ENCODE measurements at places on chromosomes 5 and 9.

GRCh38 chr9:35253075-35253474, 91.3 kb downstream of the UNC13B start:
- no peak for DNase-seq

- no peak for DNase-seq
Measured at GRCh38 chr9:124420991-124421543, 5.8 kb upstream of the PSMB7 start.

DNA sequence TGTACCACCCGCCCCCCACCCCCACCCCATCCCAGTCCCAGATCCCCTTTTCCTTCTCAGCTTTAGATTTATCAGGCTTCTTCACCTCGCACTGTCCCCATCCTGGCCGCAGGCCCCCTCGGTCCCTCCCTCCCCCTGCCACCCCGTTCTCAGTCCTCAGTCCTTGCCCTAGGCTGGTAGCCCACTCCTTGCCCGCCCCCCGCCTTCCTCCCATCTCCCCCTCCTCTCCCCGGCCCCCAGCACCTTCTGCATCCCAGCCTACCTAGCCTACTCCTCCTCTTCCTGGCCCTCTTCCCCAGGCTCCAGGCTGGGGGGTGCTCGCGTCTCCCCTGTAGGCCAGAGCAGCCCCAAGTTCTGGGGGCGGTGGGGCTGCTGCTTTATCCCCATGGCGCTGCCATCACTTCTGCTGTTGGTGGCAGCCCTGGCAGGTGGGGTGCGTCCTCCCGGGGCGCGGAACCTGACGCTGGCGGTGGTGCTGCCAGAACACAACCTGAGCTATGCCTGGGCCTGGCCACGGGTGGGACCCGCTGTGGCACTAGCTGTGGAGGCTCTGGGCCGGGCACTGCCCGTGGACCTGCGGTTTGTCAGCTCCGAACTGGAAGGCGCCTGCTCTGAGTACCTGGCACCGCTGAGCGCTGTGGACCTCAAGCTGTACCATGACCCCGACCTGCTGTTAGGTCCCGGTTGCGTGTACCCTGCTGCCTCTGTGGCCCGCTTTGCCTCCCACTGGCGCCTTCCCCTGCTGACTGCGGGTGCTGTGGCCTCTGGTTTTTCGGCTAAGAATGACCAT, 828 bp downstream of the NPR2 start:
- no peak for DNase-seq

- no peak for DNase-seq
Measured at GRCh38 chr5:158451203-158451992, 592.5 kb upstream of the CLINT1 start.

- no peak for DNase-seq
Measured at GRCh38 chr5:73592551-73592950, 27.0 kb downstream of the UTP15 start.

GRCh38 chr5:102306121-102306520, 10.0 kb upstream of the SLCO4C1 start:
- DNase-seq: no peak

DNA sequence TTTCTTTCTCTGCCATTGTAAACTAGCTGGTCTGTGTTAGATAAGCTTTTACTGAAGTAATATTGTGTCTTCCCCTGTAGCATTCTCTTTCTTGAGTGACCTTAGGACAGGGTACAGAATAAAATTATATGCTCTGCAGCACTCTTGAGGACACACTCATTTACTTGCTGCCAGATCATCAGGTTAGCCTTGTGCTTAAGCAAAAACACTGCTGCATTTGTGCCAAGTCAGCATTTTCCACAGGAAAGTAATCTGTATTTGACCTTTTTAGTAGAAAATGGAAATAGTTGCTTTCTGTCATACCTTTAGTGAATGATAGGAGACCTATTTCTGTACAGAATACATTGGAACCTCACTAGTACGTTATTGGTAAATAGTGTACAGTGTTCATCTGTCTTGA, 54.2 kb downstream of the LMNB1 start:
- DNase-seq: no peak

- DNase-seq: no peak
Measured at GRCh38 chr5:32908641-32909040, 197.5 kb downstream of the NPR3 start.

- DNase-seq: no peak
Measured at GRCh38 chr9:136192289-136193126, 12.4 kb downstream of the LHX3 start.

GRCh38 chr9:126719618-126720031, 85.2 kb upstream of the ZBTB43 start:
- no peak for DNase-seq

DNA sequence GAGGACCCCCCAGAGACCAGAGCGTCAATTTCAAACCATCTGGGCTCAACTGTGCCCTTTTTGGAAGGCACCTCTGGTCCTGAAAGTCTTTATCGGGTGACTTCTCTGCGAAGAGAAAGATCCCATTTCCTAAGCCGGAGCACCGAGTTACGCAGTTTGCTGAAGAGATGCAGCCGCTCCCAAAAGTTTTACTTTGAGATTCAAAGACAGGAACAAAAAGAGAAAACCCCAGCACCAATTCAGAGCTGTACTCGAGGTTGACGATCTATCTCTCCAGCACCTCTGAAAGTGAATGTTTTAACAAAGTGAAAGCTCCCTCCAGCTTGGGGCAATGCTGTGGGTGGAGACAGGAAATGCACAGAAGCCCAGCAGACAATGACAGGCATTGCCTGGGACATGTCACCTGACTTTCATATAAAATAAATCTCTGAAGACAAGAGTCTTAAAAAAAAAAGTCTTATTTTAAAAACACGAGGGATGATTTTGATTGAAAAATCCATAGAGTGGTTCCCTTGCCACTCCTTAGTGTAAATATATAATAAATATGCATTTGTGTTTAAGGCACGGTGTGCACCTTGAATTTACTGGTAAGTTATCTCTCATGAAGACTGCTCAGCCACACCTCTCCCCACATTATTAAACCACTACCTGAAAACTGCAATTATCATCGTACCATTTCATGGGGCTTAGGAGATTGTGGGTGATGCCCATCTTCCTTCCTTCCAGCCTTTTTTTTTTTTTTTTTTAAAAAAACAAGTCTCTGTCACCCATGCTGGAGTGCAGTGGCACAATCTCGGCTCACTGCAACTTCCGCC, 79.9 kb downstream of the FNBP1 start:
- DNase-seq: no peak

DNA sequence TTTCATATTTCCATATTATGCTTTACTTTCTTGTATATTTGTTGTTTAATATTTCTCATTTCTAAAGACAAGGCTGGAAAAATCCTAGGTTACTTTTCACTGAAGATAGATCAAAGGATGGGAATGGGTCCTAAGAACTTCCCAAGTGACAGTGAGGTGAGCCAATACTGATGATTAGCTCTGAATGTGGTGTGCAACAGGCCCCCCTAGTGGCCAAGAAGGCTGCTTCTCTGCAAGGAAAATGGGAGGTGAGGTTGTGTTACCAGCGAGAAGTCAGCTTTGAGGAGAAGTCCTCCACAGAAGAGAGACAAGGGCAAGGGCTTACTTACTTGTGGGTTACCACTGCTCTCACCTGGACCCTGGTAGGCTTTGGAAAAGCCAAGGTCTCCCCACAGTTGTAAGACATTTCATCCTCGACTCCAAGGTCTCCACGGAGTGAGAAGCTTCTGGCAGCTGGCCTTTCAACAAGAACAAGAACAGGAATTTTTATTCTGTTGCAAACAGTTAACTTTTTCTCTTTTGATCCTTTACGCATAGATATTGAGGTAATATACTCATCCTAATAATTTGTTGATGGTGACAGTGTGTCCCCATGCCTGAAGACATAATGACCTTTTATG, 69.9 kb downstream of the MAMDC2 start:
- no peak for DNase-seq

DNA sequence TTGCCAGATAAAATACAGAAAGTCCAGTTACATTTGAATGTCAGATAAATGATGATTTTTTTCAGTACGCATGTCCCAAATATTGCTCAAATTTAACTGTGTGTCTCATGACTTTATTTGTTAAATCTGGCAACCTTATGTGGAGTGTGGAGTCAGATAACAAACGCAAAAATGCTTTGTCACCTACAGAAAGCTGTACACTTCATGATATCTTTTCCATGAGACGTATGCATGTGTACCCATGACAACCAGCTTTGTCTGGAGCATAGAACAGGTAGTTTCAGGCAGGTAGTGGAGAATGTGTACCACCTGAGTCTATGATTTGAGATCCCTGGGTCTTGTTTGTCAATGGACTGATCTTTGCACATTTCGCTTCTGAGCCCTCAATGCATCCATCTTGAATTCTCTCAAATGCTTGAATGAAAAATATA, 105.5 kb upstream of the CPEB4 start:
- no peak for DNase-seq

DNA sequence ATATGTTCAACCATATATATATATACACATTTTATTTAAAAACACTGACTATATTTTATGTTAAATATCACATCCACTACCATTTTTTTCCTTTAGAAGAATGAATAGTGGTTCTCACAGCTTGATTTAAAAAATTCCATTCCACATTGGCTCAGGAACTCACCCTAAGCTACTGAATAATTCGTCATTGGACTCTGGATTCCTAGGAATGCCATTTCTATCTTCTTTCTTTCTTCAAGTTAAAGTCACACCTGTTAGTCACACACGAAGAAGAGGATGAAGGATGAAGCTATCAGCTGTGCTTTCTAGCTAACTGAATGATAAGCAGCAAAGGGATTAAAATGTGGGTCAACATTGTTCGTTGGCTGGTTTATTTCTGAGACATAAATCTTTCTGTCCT, 7.9 kb downstream of the ELOVL7 start:
- DNase-seq: no peak

- no peak for DNase-seq
Measured at GRCh38 chr5:138230981-138231589, 18.0 kb upstream of the CDC23 start.

Data from C1 segment of cervical spinal cord (tissue), 14 donors.